ENCODE measurements at places on chromosomes 4 and X.
A peak's percentile ranks its signal among the peaks of the same experiment; 100 is the strongest.

DNA sequence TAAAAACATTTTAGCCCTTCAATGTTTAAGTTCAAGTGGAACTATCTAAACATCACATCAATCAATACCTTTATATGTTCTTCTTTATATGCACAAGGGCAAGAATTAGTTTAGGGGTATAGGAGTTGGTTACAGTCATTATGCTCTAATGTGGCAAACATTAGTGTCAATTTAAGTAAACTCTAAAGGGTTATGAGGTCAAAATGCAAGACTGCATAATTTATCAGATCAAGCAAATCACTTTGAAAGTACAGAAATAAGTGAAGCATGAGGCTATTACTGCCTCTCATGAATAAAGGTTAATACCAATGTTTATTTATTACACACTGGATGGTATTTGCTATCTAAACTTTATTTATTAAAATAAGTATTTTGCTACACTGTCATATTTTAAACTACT, 59.7 kb downstream of the MAB21L2 start:
- no peak for DNase-seq

DNA sequence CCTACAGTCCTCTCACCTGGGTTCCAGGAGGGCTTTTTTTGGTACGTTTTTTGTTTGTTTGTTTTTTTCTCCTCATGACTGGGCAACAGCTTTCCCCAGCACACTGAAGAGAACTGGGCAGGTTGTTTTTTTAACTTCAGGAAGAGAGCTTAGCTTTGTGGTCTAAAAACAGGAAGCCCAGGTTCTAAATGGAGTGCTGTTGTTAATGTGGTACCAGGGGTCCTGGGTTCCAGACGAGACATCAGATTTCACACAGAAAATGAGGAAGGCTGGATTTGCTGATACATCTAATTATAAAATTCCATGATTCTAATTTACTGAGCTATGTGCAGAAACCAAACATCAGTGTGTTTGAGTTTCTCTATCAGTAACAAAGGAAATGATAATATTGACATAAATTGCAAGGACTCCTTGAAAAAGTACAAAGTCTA, 4.2 kb downstream of the MYOZ2 start:
- no peak for DNase-seq

GRCh38 chrX:10508891-10509290, 111.5 kb downstream of the MID1 start:
- no peak for DNase-seq

- DNase-seq = no peak
Measured at GRCh38 chrX:23436875-23437274, 102.2 kb downstream of the PTCHD1 start.

DNA sequence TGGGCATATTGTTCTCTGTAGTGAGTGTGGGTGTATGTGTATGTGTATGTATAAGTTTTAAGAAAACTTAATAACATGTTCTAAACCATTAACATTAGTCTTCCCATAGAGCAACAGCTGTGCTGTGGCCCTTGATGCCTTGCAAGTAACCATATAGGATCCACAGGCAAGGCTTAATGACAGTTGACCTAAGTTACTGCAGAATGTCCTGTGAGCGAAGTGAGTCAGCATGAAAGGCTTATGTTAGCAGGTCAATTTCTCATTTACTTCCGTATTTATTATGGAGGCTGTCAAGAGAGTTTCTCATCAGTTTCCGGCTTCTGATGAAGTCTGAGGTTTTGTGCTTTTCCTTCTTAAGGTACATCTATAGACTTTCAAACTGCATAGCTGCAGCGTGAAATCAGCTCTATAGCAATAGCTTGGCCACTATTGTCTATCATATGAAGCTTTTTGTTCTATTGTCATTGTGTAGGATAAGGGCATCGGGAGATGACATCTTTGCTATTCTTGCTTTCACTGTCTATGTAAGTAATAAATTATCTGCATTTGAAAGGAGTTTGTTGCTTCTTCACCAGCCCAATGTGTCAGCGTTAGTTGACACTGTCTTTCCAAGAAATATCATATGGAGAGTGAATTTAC, 1153.4 kb upstream of the AGA start:
- no peak for DNase-seq

DNA sequence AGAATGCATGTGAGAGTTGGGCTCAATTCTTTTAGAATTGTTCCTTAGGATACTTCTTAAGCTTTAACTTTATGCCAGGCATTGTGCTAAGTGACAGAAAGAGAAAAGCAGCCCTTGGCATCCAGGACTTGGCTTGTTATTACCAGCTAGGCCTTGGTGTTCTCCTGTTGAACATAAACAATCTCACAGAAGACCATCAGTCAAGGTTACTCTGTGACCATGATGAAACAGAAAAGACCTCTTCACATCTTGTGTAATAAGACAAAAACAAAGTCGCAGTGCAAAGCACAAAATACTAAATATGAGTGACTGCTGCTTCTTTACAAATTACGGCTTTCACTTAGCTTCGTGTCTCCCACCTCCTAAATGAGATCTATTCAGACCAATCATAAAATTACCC, 71.6 kb downstream of the CHIC2 start:
- DNase-seq = no peak

GRCh38 chr4:146398404-146398803, 123.3 kb downstream of the SLC10A7 start:
- no peak for DNase-seq

DNA sequence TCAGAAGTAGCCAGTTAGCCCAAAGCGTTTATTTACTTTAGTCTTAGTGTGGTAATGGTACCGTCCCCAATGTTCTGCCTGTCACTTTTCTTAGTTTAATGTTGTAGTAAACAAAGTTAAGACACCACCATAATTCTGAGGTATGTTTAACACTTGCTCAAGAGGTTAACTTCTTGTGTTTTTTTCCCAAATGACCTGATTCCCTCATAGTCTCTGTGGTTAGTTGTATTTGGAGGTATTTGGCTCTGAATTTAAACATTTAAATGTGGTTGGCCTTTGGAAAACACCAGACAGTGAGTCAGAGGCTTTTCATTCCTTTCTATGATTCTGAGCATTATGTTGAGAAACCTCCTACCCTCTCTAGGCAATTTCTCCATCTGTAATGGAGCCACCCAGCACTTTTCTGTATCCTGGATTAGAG, 47.9 kb downstream of the CXCL1 start:
- peak; percentile 72 for DNase-seq

DNA sequence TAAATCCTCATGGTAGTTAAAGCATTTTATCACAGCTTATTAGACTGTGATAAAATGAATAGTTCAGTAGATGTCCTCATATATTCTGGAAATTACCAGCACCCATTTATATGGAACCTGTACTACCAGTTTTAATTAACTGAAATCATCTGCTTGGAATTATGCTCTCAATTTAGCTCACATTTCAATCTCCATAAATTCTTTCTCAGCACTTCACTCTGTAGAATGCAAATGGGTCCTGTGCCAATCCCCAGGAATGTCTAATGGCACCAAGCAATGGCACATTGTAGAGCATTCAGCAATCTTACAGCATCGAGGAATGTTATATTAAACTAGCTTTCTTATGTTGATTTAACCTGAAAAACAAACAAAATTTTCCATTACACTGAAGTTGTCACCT, 355.1 kb downstream of the PDHA2 start:
- DNase-seq = no peak

GRCh38 chr4:73690051-73690738, 50.2 kb upstream of the CXCL8 start:
- no peak for DNase-seq

DNA sequence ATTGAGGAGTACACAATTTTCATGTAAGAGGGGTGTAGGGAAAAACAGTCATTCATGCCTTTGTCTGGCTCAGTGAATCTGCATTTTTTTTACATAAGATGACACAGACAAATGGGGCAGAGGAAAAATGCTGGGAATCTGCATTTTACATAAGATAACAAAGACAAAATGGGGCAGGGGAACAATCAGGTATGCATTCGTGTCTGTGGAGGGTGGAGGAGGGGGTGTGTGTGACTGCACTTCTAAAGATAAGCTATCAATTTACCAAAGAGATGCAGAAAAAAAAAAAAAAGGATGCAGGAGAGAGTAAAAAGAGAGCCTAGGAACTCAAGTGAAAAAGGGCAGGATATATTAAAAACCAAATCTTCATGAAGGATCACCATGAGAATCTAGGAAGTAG, 637.4 kb downstream of the ZNF674 start:
- no peak for DNase-seq

- DNase-seq = no peak
Measured at GRCh38 chr4:11647433-11647832, 218.7 kb upstream of the HS3ST1 start.

GRCh38 chr4:123939621-123940020, 543.0 kb downstream of the SPRY1 start:
- DNase-seq = peak; percentile 13

- no peak for DNase-seq
Measured at GRCh38 chr4:143692241-143692640, 8.2 kb downstream of the FREM3 start.

DNA sequence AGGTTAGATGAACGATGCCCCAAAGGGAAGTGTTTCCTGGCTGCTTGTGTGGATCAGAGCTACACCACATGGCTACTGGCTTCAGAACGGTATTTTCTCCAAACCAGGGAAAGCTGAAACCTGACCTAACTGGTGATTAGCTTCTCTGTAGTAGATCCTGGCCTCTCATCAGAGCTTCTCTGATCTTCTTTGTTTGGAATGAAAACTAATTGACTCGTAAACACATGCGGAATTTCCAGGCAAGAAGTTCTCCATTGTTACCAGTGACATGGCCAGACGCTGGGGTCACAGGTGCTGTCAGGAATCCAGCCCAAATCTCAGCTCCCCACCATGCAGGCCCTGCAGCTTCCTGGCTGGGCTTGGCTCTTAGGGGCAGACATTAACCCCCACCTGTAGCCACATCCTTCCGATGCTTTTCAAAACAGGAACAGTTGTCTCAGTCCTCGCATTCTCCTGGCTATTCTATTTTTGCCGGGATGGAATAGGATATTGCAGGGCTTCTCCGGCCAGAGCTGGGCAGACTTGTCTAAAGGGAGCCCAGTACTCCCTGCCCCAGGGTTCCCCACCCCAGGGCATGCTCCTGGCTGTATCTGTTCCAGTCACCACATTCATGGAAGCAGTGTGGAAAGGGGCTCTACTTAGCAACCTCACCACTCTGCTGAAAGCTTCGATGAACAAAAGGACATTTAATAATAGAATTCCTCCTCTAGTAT, 305.4 kb upstream of the F9 start:
- DNase-seq = no peak

GRCh38 chr4:148778980-148779675, 336.9 kb upstream of the NR3C2 start:
- DNase-seq = no peak

DNA sequence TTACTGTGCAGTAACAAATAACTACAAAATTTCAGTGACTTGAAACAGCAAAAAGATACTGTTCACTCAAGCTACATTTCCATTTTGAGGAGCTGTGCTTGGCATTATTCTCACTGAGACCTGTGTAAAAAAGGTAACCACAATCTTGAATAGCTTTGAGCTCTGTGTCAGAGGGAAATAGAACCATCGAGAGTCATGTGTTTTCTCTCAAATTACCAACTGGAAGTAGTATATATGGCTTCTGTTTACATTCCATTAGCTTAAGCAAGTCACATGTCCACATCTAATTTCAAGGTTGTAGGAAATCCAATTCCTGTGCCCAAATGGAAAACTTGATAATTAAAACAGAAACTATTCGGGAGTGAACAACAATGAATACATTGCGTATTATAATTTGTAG, 82.9 kb upstream of the BANK1 start:
- no peak for DNase-seq

DNA sequence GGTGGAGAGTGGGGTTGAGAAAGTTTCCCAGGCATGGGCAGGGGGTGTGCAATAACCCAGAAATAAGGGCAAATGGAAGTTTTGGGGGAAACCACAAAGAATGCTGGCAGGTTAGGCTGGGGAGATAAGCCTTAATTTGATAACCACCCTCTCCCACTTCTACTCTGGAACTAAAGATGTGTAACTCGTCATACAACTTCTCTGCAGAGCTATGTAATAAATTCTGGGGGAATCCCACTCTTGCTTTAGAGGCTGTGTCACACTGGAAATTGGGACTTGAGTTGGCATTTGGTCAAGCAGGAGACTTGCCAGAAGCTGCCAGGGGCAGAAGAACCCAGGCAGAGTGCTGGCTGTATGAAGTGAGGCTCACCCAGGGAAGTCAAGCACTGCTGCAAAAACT, 170.9 kb upstream of the CPEB2 start:
- DNase-seq = no peak

DNA sequence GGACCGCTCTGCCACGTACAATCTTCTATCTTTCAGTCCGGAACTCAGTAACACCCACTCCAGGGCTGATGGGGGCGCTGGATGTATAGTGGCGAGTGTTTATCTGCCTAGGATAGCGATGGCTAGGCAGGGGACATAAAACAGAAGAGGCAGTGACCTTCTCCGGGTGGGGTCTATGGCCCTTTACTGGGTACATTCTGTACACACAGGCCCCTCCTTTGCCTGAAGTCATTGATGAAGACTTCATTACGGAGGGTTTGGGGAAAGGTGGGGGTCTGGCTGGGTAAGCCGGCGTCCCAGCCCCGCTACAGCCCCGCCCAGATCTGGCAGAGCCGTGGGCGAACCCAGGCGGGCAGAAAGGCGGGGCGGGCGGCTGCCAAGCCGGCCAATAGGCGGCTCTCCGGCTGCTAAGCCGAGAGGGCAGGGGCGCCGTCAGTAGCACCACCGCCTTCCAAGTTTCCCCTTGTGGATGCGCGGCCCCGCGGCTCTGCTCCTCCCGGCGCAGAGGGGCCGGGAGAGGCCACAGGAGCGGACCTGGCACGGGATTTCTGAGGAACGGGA, at the start of gene CHST7:
Gene CHST7, plus strand, starts transcription at position 435 of the 561 bp plus-strand sequence. CDS start 167 bp downstream, outside the sequence.
- DNase-seq = no peak

DNA sequence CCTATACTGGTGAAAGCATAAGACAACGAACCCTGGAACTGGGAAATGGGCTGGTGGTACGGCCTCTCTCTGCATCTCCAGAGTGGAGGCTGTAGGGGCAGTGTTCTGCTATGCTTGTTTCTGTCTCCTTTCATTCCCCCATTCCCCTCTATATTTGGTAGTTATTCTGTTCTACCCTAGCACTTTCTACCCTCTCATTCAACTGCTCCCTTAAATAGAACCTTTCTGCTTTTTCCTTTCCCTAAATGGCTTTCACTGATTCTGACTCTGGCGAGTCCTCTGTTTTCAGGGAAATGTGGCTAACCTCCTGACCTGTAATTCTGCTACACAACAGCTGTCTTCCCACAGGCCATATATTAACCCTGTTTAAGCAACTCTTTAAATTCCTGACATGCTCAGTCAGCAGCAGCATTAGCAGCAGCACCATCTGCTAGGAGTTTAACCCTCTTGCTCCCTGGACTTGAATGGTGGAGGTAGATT, 94.2 kb downstream of the CXCL13 start:
- DNase-seq = peak; percentile 37

GRCh38 chr4:142909908-142910307, 63.8 kb upstream of the INPP4B start:
- DNase-seq = no peak

- DNase-seq = no peak
Measured at GRCh38 chr4:186201535-186202230, 10.3 kb downstream of the CYP4V2 start.

- DNase-seq = no peak
Measured at GRCh38 chrX:1516596-1517104, 20.3 kb downstream of the P2RY8 start.

- DNase-seq = no peak
Measured at GRCh38 chrX:117835034-117835433, 281.6 kb downstream of the KLHL13 start.

GRCh38 chr4:10296730-10297129, 160.5 kb downstream of the ZNF518B start:
- no peak for DNase-seq

GRCh38 chrX:6456196-6456595, 78.7 kb downstream of the VCX3A start:
- no peak for DNase-seq

GRCh38 chrX:56228914-56229313, 3.2 kb upstream of the KLF8 start:
- no peak for DNase-seq

GRCh38 chrX:19728915-19729314, 158.5 kb downstream of the SH3KBP1 start:
- DNase-seq = no peak
